ENCODE measurements at places on chromosomes 16 and 17.

GRCh38 chr17:17778308-17779014 is 58.3 kb downstream of the SREBF1 start:
- peak overlapping the region; percentile 54 for H3K27ac ChIP-seq
- DNase-seq = no peak
- no peaks in the 10 kb centered on the region for H3K36me3 ChIP-seq
- H3K27me3 ChIP-seq = peaks cover 7% of the 10 kb centered on the region
- H3K4me3 ChIP-seq = no peak overlapping the region

DNA sequence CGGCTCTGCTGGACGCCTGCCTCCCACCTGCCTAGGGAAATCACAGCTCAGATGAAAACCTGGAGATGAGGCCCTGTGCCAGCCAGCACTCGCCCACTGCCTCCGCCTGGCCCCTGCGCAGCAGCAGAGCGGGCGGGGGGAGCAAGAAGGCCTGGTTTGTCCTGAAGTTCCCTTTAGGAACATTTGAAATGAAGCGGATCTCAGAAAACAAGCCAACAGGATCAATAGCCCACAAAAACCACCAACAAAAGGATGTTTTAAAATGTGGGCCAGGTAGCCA is 48.0 kb downstream of the RBFOX3 start:
- H3K4me1 ChIP-seq = no peaks in the 10 kb centered on the region
- no peak for DNase-seq
- H3K36me3 ChIP-seq = no peaks in the 10 kb centered on the region
- peaks cover 13% of the 10 kb centered on the region for H3K27me3 ChIP-seq
- H3K27ac ChIP-seq = no peak overlapping the region

- peaks cover 61% of the 10 kb centered on the region for H3K4me1 ChIP-seq
- no peaks in the 10 kb centered on the region for H3K36me3 ChIP-seq
- no peak overlapping the region for H3K27ac ChIP-seq
- no peak overlapping the region for H3K4me3 ChIP-seq
- peaks cover 42% of the 10 kb centered on the region for H3K27me3 ChIP-seq
Observed at GRCh38 chr17:78267253-78268073, 36.0 kb downstream of the TMEM235 start.

- H3K4me3 ChIP-seq = no peak overlapping the region
- DNase-seq = no peak
- H3K4me1 ChIP-seq = peaks cover 6% of the 10 kb centered on the region
- H3K36me3 ChIP-seq = no peaks in the 10 kb centered on the region
- peak overlapping the region; percentile 77 for H3K27ac ChIP-seq
Observed at GRCh38 chr17:14429084-14429483, 128.2 kb downstream of the HS3ST3B1 start.

- peaks cover 15% of the 10 kb centered on the region for H3K4me1 ChIP-seq
- no peaks in the 10 kb centered on the region for H3K36me3 ChIP-seq
- DNase-seq = no peak
- H3K27me3 ChIP-seq = peaks cover 45% of the 10 kb centered on the region
- peak overlapping the region; percentile 22 for H3K4me3 ChIP-seq
- no peak overlapping the region for H3K27ac ChIP-seq
Observed at GRCh38 chr17:42072323-42073187, 22.2 kb upstream of the C17orf113 start.

GRCh38 chr17:2745317-2746037 is 4.0 kb downstream of the CCDC92B start:
- peaks cover 58% of the 10 kb centered on the region for H3K27me3 ChIP-seq
- no peak overlapping the region for H3K27ac ChIP-seq
- no peak for DNase-seq
- H3K36me3 ChIP-seq = no peaks in the 10 kb centered on the region

DNA sequence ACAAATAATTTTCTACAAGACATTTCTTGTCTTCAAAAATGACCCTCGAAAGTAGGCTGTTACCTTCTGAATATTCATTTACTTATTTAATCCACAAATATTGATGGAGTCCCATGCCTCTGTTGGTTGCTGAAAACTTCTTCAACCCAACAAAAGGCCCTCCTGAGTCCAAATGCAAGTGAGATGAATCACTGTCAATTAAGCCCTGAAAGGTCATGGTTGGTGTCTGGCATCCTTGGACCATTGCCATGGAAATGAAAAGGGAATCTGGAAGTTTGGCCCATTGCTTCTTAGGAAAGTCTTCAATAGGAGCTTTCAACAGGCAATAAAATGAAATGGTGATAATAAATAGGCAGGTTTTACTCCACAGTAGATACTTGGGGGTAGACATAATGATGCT is 364.7 kb upstream of the DYNLRB2 start:
- no peak overlapping the region for H3K27ac ChIP-seq
- no peaks in the 10 kb centered on the region for H3K36me3 ChIP-seq
- no peaks in the 10 kb centered on the region for H3K27me3 ChIP-seq
- no peaks in the 10 kb centered on the region for H3K4me1 ChIP-seq

GRCh38 chr16:74111456-74111982 is 185.1 kb upstream of the PSMD7 start:
- no peaks in the 10 kb centered on the region for H3K27me3 ChIP-seq
- H3K36me3 ChIP-seq = no peaks in the 10 kb centered on the region
- H3K27ac ChIP-seq = no peak overlapping the region

GRCh38 chr17:65987988-65988387 is 203.9 kb downstream of the CEP112 start:
- no peaks in the 10 kb centered on the region for H3K36me3 ChIP-seq
- H3K27ac ChIP-seq = no peak overlapping the region
- no peak for DNase-seq
- H3K4me3 ChIP-seq = no peak overlapping the region
- H3K27me3 ChIP-seq = no peaks in the 10 kb centered on the region

DNA sequence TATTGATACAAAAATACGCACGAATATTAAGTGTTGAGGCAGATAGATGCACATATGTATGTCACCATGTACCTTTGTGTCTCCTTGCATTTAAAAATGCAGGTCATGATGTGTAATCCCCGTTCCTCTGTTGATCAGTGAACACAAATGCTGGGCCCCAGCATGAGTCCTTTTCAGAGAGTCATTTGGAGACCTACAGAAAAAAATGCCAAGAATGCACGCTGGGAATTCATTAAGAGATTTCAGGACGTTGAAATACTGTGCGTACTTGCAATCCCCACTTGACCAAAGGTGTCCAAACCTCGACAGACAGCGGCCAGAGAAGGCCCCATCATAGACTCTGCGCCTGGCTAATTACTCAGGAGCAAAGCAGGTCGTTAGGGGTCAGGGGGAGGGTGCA is 496.0 kb downstream of the MAF start:
- H3K36me3 ChIP-seq = no peaks in the 10 kb centered on the region
- no peak overlapping the region for H3K27ac ChIP-seq
- no peaks in the 10 kb centered on the region for H3K4me1 ChIP-seq
- H3K4me3 ChIP-seq = no peak overlapping the region
- H3K27me3 ChIP-seq = no peaks in the 10 kb centered on the region

DNA sequence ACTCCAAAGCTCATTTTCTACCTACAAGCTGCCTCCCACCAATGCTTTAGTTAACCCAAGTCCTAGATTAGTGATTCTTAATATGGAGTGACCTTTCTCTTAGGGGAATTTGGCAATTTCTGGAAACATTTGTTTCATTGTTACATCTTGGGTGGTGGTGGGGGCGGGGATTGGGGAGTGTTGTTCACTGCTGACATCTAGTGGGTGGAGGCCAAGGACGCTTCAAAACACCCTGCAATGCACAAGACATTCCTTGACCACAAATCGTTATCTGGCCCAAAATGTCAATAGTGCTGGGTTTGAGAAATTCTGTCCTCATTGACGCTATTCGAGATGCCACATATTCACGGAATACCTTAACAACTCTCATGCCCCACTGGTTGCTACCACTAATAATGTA is 282.9 kb downstream of the RBFOX1 start:
- H3K27me3 ChIP-seq = no peaks in the 10 kb centered on the region
- no peak overlapping the region for H3K27ac ChIP-seq
- no peak for DNase-seq
- H3K4me3 ChIP-seq = no peak overlapping the region
- H3K36me3 ChIP-seq = no peaks in the 10 kb centered on the region
- H3K4me1 ChIP-seq = no peaks in the 10 kb centered on the region
